ENCODE measurements at places on chromosomes 5 and 9.

DNA sequence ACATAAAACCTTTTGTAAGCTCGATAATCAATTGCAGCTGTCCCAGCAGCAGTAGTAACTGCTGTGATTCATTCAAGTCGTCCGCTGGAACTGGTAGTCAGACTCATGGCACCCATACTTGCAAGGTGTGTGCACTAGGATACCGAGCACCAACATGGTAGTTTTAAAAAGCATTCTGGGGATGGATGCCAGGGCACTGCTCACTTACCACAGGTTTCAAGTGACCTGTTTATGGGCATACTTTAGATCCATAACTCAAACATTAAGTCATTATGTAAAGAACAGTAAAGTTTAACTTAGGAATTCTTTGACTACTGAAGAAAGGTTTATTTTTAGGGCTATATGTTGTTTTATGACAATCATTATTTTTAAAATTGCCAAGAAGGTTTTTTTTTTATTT lies 2277.6 kb downstream of the MAT2B start:
- DNase-seq = no peak

- DNase-seq = no peak
Measured at GRCh38 chr9:70682298-70682697, 267.8 kb upstream of the KLF9 start.

DNA sequence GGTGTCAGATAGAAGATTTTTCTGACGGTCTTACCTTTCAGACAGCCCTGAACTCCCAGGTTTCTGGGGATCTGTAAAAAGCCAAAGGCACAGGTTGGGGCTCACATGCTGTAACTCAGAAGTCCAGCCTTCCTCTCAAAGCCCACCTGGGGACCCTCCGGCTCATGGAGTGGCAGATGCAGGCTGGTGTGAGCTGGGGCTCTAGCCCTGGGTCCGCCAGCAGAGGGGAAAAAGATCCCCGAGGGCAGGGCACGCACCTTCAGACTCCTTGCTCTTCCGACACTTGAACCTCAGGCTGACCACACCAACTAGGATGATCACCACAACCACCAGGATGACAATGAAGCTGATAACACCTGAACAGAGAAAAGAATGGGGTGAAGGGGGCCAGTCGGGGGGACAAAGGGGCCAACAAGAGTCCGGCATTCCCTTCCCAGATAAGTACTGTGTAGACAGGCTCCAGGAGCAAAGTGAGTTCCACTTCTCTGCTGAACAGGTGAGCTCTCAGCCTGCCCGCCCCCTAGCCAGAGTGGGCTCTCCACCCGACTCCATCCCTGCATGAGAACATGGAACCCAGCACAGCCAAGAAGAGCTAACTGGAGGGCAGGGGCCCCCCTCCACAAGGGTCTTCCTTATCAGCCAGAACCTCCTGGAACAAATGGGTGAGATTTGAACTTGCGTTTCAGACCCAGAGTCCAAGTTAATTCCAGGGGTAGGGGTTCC lies 7.8 kb downstream of the ECSCR start:
- DNase-seq = no peak

DNA sequence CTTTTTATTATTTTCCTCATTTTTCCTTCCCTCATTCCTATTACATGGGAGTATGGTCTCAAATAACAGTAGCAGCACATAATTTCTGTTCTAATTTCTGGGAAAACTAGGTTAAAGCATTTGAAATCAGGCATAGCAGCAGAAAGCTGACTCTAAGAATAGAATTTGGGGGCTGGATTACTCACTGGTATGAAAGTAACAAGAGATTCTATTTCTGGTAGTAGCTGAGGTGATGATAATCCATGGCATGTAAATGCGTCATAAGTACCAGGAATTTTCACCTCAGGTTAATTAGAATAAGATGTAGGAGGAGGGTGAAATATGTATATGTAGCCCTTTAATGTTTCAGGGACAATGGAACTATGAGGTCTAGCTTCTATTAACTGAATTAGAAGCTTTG lies 662.0 kb downstream of the PTPRD start:
- no peak for DNase-seq

GRCh38 chr5:150639377-150639692 lies 1.1 kb upstream of the SYNPO start:
- DNase-seq = no peak

- no peak for DNase-seq
Measured at GRCh38 chr5:95866435-95867040, 44.0 kb upstream of the GLRX start.

GRCh38 chr5:179139936-179140235 lies 79.7 kb downstream of the ZNF354C start:
- no peak for DNase-seq

GRCh38 chr5:133063965-133064364 lies 12.2 kb downstream of the HSPA4 start:
- no peak for DNase-seq

DNA sequence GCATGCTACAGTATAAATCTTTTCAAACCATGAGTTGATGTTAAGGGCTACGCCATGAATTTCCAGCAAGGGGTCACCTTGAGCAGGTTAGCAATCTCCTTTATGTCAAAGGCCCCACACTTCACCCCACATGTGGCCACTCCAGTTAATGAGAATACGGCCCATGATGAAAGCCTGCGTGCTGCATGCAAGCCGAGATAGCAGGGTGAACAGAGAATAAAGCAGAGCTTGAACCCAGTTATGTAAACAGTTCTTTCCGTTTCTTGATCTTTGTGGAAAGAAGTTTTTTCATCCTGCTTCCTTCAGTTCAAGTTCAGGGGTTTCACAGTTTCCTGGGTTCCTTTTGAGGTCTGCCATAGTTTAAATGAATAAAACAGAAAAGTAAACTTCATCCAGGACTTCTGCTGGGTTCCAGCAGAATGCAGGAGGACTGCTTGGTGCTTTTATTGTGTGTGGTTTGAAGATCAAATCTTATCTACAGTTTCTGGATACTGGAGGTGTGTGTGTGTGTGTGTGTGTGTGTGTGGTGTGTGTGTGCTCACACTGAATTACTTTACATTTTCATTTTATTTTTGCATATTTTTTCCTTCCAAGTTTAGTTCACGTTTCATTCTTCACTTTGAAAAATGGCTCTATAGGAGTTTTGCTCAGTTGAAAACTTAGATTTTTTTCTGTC lies 87.1 kb downstream of the HMHB1 start:
- no peak for DNase-seq

DNA sequence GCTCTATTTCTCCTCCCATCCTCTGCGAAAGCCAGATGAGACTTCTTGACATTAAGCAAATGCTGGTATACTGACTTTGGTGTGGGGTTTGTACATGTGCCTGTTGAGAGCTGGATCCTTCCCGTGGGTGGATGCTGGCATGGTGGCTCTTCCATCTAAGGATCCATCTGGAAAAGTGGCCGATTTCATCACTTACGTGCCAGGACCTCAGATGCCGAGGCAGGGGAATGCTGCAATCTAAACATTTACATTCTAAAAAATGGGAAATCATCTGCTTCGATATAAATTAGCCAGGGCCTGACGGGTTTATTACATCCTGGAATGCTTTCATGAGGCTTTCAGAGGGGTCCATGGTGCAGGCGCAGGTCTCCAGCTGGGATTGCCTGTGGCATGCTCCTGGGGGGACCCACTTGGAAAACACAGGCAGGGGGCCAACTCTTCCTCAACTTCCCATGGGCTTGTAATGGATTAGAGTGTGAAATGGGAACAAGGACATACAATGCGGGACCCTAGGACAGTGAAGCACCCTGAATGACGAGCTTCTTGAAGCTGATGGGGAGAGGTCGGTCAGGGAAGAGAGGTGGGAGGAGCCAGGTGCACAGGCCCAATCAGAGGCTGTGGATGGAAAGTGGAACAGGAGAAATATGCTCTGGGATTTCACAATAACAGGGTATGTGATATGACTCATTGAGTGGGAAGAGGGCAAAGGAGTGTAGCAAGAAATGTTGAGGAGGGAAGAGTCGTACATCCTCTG lies 105.5 kb upstream of the PITX1 start:
- no peak for DNase-seq

DNA sequence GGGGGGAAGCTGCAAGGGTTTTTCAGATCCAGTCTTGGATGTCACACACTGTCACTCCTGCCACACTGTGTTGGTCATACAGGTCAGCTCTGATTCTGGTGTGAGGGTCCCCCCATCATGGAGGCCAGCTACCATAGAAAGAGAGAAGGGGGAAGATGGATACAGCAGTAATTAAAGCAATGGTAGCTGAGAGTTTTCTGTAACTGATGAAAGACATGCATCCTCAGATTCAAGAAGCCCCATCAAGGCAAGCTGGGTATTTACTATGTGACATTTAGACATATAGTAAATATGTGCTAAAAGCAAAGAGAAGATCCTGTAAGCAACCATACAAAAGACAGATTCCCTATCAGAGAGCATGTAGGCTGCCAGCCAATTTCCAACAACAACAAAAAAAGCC lies 110.9 kb upstream of the COL5A1 start:
- DNase-seq = no peak

GRCh38 chr5:135710045-135710675 lies 124.3 kb upstream of the SLC25A48 start:
- no peak for DNase-seq

DNA sequence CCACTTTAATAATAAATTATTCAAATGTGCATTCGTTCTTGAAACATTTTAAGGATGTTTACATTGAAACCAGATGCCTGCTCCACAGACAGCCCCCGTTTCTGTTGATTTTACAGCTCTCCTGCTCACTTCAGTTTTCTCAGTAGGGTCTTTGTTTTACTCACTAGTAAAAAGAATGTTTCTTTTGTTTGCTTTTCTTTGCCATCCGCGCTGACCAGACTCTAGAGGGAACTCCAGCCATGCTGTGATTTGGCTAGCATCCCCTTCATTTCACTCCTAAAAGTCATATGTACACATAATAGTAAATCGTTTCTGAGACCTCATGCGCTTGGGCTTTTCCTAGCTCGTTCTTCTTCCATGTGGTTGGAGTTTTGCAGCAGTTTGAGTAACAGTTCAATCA lies 28.7 kb upstream of the PALM2AKAP2 start:
- no peak for DNase-seq

GRCh38 chr5:117263231-117263630 lies 688.6 kb upstream of the SEMA6A start:
- DNase-seq = no peak

DNA sequence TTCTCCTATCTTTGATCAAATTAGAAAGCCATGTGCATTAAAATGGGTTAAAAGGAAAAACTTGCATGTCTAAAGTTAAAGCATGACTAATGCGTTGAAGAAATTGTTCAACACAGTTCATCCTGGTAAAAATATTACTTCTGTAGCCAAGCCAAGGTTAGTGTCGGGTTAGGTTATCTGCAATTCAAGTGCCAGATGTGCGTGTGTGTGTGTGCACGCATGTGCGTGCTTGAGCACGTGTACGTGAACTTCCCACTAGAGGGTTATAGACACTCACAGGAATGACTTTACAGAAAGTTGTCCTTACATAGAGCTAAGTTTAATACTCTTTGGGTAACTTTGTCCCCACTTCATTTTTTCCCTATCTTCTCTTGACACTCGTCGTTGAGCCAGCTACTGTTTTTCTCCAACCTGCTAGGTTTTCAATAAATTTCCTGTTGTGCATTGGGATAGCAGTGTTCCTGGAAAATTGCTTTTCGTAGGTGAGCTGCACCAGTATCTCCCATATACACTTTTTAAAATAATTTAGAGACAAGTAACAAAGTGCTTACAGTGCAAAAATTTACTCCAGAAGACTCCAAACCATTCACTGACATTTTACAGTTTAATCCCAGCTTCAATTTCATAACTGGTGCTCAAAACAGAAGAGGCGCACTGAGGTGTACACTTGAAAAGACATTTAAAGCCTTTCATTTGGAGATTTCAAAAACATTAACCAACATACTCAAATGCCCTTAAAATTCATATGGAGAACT lies 353.8 kb downstream of the NFIB start:
- no peak for DNase-seq

DNA sequence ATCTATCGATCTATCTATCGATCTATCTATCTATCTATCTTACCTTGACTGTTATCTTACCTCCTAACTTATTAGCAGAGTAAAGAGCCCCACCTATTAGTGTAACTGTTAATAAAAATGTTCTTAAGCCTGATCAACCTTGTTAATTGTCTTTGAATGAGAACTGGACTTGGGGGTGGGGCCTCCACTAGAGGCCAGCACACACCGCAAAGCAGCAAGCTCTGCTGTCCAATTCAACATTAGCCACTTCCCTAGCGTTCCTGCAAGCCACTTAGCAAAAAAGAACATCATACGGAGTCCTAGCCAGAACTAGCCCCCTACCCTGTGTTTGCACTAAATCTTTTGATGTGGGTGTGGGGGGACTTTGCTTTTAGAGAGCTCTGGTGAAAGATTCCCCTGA lies 515.8 kb downstream of the KDM4C start:
- no peak for DNase-seq

- DNase-seq = no peak
Measured at GRCh38 chr5:64670277-64670676, 20.0 kb upstream of the SHISAL2B start.

DNA sequence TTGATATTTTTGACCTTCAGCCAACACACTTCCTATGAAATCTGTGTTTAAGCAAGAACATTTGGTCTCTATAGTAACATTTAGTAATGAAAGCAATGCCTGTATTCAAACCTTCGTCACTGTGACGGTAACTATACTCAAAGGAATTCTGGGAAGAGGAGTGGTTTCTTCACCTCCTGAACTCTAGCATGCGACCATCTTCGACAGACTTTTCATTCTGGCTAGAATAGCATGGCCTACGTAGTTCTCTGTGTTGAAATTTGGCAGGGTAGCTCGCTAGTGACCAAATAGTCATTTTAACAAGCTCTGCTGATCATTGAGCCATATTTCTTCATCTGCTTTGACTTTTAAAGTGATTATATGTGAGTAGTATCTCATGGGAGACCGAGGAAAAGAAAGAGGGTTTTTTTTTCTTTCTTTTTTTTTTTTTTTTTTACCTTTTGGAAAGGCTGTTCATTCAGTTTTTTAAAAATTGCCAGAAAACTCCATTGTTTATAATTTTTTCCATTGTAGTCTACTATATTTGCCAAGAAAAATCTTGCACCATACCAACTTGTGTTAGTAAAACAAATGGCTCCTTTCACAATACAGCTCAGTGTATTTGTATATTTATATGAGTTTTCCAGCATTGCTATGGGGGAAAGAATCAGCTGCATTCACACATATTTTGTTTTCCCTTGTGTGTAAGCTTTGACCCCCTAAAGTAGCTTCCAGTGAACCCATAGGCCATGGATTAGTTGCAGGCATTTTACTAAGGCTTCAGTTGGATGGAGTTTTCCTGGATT lies 166.8 kb downstream of the NNT start:
- no peak for DNase-seq

- no peak for DNase-seq
Measured at GRCh38 chr9:130137081-130137640, 35.0 kb upstream of the NCS1 start.

DNA sequence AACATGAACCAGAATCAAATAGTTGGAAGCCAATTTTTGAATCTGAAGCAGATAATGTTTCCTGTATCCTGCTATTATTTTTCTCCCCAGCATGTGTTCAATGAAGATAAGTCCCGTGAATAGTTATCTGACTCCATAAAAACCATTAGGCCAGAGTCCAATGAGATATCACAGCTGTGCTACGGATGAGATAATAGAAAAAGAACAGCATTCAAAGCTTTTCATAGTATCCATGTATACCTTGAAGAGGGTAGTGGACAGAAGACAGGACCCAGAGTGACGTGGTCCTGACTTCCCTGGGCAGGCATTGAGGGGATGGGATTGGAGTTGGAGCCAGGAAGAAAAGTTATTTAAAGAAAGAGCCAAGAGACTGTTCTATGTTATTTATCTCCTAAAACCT lies 50.7 kb upstream of the C6 start:
- no peak for DNase-seq
